GM23338 (cell line): ENCODE measurements at places on chromosomes 6 and 20.

DNA sequence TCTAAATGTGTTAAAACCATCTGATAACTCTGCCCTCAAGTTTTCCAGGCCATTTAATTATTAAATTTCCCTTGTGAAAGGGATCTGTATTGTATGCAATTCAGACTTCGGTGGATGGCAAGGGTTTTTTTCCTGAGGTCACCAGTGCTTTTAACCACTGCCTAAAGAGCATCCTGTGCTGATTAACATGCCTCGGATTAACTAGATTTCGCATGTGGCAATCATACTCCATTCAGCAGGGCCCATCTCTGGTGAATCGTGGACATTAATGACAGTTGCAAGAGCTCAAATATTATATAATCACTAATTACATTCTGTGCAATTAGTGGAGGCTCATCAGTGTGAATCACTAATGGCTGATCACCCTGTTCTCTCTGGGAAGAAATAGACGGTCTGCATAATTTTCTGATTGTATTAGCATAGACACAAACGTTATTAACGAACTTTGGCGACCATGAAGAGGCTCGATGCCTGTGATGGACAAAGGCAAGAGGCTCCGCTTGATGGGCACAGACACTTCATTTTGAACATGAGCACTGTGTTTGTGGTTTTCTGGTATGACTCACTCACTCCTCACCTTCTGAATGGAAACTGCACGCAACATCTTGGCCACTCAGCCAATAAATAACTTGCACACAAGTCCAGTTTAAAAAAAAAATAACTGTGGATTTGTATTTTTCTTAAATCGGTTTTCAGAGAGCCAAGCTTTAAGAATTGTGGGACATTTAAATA is 31.4 kb downstream of the LINC00237 start:
- no peak for DNase-seq

- DNase-seq = no peak
Measured at GRCh38 chr6:133630651-133631050, 258.3 kb upstream of the TCF21 start.

- no peak for DNase-seq
Measured at GRCh38 chr6:82145926-82146452, 101.6 kb downstream of the IBTK start.

GRCh38 chr6:133705066-133705465 is 183.8 kb upstream of the TCF21 start:
- no peak for DNase-seq
